Vagina (tissue), 2 donors: ENCODE measurements at places on chromosomes 5 and 9. TPM values are rescaled to one million over a fixed set of nuclear protein-coding genes. Genes with fewer than 3 reads are reported as not detected.

Gene ORM1
- total RNA-seq: not detected

Gene FBP2
- total RNA-seq: not detected

Gene DIRAS2
- not detected for total RNA-seq

Gene MYOT
- 5.4 TPM for total RNA-seq

Gene SHOC1
- total RNA-seq: 0.25 TPM

Gene STKLD1
- not detected for total RNA-seq

Gene BHMT2
- 4.2 TPM for total RNA-seq

Gene TLN1
- total RNA-seq: 268 TPM

Gene FRMPD1
- 0.98 TPM for total RNA-seq

Gene SAXO1
- total RNA-seq: not detected

Gene EGFLAM
- total RNA-seq: 15.2 TPM

Gene CORO2A
- 17.4 TPM for total RNA-seq

GRCh38 chr9:14063756-14064155 lies 250.2 kb downstream of the NFIB start:
- DNase-seq: no peak

GRCh38 chr9:73689051-73689870 lies 537.6 kb downstream of the ANXA1 start:
- no peak for DNase-seq

DNA sequence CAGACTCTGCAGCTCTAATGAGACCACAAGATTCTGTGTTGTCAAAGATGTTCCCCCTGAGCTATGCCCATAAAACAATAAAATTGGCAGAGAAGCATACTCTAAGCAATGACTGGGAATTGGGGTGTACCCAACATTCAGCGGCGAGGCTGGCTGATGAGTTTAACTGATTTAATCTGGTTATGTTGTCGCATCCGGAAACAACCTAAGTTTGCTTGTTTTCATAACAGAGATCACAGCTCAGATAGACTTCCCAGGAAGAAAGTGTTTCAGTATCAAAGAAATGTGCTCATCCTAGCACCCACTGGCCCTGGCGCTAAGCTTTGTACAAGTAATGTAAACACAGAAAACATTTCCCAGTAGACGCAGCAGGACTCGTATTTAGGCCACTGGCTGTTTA lies 7.4 kb downstream of the SEMA5A start:
- DNase-seq: no peak

DNA sequence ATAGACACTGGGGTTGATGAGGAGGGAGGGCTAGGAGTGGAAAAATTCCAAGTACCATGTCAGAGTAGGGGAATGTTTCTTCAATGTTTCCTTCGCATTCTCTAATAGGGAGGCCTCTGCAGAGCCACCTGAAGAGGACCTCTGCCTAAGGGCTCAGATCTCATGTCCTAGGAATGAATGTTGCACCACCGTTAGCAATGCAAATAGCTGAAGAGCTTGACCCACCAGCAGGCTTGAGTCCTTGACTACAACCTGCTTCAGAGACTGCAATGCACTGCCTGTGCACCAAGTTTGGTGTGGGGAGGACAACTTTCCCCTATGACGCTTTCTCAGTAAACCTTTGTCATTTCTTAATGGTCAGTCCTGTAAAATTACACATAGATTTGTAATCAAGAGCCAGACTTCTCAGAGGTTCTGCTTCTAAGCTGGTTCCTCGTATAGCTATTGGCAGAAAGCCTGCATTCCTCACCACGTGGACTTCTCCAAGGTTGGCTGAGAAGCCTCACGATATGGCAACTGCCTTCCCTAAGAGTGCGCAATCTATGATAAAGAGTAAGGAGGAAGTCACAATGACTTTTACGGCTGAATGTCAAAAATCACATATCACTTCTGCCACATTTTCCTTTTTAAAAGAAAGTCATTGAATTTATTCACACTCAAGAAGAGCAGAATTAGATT lies 600.7 kb upstream of the PTGER4 start:
- no peak for DNase-seq

- DNase-seq: no peak
Measured at GRCh38 chr9:19470981-19471650, 62.3 kb downstream of the ACER2 start.

DNA sequence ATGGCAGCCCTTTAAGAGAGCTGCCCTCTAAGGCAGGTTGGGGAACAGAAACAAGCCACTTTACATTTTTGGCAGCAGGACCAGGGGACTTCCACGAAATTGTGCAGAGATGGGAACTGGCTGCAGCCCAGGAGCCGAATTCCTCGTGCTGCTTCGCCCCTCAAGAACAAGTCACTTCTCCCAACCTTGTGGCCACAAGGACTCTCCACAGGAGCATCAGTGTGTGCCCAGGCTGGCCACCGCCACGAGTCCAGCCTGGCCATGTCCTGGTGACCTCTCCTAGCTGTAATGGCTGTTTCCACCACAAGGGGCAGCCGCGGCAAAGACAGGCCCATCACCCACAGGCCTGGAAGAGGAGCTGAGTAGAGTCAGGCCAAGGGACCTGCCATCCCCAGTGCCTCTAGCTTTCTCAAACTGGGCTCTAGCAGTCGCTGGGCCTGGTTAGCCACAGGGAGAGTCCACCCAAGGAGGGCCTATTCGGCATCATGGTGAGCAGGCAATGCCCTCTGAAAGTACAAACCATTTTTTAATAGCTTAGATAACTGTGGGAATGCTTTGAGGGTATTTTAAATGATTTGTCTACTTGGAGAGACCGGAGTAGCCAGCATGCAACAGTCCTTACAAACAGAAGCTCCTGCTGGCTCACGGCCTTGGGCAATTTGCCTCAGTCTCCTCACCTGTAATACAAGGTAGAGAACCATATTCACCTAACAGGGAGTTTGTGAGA lies 129.0 kb downstream of the COL23A1 start:
- DNase-seq: peak; percentile 72

DNA sequence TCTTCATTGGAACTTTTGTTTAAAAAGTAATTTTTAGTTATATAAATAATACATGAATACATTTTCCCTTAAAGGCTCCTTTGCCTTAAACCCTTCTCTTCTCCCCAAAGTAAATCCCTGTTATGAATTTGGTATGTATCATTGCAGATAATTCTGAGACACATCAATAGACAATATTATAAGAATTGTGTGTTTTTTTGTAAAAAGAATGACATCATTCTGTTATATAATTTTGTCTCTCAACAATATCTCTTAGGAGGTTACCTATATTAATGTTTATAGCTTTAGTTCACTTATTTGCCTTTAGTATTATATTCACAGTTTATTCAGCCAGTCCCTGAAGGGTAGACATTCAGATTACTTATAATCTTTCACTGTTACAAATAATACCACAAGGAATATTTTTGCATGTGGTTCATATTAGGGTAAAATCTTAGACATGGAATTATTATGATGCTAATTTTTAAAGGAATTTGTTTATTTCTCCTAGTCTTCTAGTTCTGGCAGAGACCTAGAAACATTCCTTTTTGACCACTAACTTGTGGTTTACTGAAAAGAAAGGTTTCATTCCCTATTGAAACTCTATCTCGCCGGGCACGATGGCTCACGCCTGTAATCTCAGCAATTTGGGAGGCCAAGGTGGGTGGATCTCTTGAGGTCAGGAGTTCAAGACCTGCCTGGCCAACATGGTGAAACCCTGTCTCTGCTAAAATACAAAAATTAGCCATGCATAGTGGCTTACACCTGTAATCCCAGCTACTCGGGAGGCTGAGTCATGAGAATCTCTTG lies 105.6 kb downstream of the KCTD16 start:
- DNase-seq: no peak

DNA sequence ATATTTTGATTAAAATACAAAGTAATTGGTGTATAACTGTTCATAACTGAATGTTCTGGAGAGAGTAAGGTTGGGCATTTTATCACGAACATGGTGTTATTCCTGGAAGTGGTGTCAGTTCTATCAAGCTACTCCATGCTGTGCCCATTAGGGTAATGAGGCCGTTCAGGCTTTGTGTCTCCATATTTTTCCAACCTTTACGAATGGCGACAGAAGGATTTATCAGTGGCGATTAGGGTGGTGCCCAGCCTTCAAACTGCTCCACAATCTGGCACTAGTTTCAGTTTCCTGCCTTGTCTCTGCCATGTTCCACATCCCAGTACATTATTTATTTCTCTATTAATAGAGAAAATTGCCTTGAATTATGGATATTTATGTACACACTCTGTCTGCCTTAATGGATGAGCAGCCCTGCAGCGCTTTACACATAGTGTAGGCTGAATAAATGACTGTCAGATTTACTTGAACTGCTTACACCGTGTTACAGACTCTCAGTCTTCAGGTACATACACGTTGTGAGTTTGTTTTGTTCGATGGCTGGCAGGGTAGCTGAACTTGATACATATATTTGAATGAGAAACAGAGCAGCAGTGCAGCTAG lies 23.9 kb upstream of the TMC1 start:
- DNase-seq: no peak

DNA sequence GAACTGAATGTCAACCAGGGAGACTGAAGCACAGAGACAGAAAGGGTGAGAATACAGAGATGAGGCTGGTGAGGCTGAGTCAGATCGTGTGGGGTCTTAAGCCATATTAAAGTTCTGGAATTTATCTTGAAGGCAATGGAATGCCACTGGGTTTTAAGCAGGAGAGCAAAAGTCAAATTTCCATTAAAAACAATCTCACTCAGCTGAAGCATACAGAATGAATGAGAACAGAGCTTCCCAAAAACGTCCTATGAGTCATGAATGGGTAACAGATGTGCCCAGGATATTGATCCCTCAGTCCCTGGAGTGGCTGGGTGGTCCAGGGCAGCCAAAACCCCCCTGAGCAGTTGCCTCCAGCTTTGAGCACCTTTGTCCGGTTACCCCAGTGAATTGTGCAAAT lies 44.9 kb downstream of the PFDN1 start:
- DNase-seq: no peak

DNA sequence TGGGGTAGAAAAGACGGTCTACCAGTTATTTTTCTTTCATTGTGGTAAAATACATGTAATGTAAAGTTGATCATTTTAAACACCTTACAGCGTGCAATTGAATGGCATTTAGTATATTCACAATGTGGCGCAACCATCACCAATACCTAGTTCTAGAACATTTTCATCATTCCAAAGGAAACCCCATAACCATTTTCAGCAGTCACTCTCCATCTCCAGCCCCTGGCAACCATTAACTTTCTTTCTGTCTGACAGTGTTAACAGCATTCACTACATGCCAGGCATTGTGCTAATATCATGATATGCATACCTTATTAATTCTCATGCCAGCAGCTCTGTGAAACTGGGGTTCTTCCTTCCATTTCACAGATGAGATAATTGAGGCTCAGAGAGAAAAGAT lies 32.0 kb downstream of the PTGS1 start:
- no peak for DNase-seq

DNA sequence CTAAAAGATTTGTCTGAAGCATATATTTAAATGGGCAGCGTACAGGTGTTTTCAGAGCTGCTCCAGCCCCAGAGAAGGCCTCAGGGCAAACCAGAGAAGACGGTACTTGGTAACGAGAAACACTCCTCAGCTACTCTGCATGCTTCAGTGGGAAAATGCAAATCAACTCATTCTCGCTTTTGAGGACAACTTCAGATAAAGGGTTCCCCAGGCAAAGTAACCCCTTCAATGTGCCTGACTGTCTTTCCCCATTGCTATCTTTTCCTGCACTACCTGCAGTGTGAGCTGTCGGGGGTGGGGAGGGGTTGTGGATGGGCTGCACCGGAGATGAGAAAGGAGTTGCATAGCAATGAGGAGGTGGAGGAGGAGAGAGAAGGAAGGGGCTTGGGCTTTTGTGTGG lies 339.7 kb upstream of the CLINT1 start:
- no peak for DNase-seq

- peak; percentile 86 for DNase-seq
Measured at GRCh38 chr5:132677191-132677590, 3.4 kb downstream of the IL4 start.

DNA sequence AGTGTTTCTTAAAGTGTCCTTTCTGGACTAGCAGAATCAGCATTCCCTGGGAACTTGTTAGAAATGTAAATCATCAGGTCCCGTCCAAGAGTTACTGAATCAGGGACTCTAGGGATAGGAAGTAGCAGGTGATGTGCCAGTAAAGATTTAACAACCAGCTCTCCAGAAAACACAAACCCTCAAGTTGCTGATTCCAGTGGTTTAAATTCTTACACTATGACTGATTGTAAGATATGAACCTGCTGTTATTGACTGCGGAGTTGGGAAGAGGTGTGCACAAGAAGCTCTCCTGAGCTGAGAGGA lies 39.1 kb upstream of the BASP1 start:
- DNase-seq: no peak

DNA sequence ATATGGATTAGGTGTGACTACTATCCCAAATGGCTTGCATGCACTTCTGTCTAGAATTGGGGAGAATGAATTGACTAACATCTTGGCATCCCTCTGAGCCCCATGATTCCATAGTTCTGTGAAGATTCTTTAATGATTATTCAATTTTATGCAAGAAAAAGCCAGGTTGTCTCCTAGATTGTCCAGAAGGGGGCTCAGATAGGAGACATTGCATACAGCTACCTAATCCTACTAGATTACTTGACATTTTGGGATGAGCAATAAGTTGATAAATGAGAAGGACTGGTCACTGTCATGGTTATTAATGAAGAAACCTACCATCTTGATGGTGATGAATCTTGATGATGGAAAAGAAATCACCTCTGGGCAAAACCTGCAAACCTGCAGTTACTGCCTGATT lies 117.0 kb downstream of the CARTPT start:
- no peak for DNase-seq

GRCh38 chr9:104987743-104988142 lies 59.8 kb upstream of the ABCA1 start:
- no peak for DNase-seq

- no peak for DNase-seq
Measured at GRCh38 chr5:175012267-175012666, 287.9 kb downstream of the MSX2 start.

DNA sequence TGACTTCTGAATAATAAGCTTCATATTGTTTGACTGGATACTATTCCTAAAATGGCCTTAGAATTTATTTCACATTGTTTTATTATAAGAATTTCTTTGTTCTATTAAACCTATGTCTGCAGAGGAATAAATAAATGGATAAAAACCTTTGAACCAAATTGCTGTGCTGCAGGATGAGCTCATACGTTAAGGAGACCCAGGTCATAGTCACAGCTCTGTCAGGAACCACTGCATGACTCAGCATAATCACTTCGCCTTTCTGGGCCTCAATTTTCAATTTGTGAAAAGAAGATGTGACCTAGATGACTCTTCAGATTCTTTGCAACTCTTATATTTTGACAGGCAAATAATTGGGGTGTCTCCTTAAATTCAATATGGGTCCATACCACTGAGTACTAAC lies 36.7 kb upstream of the HMHB1 start:
- DNase-seq: no peak

- no peak for DNase-seq
Measured at GRCh38 chr5:160133918-160134304, 14.7 kb upstream of the PWWP2A start.
